ENCODE measurements at places on chromosomes 16 and 17.

- DNase-seq, result no peak
Measured at GRCh38 chr16:73095142-73095820, 47.4 kb upstream of the ZFHX3 start.

- DNase-seq, result no peak
Measured at GRCh38 chr17:15510361-15510760, 42.9 kb upstream of the CDRT4 start.

GRCh38 chr16:86869288-86870022 lies 291.1 kb downstream of the FOXL1 start:
- no peak for DNase-seq

DNA sequence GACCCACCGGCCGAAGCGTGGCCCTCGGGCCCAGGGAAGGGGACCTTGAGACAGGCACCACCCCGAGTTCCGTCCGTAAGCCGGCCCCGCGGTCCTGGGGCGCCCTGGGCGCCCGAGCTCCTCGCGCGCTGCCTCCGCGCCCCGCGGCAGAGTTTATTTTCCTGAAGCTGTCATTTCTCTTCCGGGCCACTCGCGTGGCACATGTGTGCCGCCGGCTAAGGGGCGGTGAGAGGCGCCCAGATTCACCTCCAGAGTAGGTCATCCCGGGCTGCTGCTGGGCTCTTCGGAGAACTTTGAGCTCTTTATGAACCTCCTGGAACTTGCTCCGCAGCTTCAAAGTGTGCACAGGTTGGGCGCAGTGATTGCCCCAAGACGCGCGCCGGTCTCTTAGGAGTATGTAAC lies 489 bp downstream of the ZC3H18 start:
- peak; percentile 47 for DNase-seq

DNA sequence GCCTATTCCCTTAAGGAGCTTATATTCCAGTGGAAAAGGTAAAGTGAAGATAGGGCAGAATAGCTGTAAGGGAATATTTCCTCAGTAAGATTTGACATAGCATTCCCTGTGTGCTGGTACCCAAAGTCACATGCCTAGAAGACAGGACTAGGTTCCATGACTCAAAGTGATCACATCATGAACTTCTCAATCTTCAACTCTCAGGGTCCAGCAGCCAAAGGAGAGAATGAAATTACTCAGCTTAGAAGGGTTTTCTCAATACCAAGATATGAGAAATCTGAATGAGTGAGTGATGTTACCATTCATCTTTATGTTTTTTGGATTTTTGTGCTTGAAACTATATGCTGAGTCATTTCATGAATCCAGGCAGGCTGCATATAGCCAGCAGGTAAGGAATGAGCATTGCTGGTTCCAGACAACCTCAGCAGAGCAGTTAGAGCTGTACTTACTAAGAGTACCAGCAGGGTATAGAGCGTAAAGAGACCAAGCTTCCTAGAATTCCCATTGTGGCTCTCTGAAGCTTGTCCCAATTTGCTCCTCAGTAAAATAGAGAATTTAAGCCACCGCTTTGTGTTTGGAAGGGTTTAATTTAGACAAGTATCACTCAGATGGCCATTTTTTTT lies 91.1 kb downstream of the ANKFN1 start:
- no peak for DNase-seq

GRCh38 chr17:9140550-9141424 lies 119.5 kb downstream of the NTN1 start:
- no peak for DNase-seq

Data from CD4-positive, alpha-beta T cell treated with Interleukin-17A for 1 hour (primary cell).